ENCODE measurements at places on chromosomes 16 and 17.
A peak's percentile ranks its signal among the peaks of the same experiment; 100 is the strongest.

DNA sequence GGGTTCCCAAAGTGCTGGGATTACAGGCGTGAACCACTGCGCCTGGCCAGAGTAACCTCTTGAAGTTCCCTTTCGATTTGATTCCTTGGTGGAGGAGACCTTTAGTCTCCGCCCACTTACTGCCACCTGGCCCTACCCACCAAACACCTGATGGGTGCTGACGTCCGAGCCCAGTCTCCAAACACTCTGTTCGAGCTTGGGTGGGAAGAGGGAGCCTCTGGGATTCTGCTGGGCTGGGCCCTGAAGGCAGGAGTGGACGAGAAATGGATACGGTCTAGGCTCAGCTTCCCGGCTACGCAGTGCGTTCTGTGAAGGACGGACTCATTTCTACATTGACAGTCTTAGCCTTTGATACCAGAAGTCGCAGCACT, 870 bp upstream of the ITGA3 start:
- no peak for DNase-seq

DNA sequence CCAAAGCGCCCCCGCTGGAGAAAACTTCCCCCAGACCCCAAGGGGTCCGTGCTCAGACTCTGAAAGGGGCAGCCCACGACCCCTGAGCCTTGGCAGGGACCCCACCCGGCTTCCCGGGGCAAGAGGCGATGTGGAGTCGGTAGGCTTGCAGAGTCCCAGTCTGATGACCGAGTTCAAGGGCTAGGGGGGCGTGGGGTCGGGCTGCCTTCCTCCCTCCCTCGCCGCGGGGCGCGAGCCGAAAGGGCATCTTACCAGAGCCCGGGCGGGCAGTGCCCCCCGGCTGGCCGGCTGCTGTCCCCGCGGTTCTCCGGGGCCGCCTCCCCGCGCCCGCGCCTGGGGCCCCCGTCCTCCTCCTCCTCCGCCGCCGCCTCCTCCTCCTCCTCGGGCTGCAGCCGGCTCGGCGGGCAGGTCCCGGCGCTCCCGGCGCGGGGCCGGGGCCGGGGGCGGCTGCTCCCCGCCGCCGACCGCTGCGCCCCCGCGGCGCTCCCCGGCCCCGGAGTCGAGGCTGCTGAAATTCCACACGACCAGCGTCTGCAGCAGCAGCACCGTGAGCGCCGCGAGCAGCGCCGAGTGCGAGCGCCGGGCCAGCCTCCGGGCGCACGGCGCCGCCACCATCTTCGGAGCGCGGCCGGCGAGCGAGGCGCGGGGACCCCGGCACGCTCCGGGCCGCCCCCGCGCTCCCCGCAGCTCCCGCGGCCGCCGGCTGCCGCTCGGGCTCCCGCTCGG, 415 bp downstream of the XYLT1 start:
- no peak for DNase-seq

- no peak for DNase-seq
These were observed 400 bp downstream of the HCFC1R1 start for GRCh38 chr16:3023415-3023668.

DNA sequence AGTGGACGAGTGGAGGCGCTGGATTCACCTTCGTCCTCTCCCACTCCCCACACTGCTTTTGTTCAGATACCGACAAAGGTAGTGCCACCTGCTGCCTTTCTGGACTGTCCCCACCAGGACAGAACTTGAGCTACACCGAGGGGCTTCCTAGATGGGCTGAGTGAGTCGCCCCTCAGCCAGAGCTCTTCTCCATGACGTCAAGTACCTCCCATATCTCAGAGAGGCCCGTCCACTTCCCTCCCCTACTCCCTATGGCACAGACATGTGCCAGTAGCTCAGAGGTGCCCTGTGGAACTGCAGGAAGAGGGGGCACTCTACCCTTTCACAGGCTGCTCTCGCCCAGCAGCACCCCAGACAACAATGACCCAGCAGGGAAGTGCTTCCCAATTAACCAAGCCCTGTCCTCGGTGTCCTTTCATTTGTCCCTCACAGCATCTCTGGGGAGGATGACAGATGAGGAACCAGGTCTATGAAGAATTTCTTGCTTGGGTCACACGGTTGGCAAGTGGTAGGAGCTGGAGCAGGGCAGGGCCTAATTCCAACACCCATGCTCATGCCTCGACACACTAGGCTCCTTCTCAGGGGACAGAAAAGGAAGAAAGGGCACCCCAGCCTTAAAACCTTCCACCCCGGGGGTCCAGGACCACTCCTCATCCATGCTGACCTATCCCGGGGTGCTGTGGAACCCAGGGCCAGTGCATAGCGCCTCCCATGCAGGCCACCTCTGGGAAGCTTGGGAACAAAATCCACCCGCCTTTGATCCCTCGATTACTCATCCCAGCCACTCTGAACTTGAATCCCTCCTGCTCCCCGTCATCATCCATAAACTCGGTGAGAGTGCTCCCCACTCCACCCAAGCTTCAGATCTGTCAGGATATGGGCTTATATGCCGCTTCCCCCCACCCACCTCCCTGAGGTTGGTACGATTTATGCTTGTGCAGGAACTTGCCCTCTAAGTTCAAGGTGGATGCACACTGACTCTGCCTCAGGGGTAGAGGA, 51.7 kb downstream of the WNT3 start:
- no peak for DNase-seq

- DNase-seq = no peak
These were observed 7.1 kb downstream of the TLCD2 start for GRCh38 chr17:1703063-1703462.

DNA sequence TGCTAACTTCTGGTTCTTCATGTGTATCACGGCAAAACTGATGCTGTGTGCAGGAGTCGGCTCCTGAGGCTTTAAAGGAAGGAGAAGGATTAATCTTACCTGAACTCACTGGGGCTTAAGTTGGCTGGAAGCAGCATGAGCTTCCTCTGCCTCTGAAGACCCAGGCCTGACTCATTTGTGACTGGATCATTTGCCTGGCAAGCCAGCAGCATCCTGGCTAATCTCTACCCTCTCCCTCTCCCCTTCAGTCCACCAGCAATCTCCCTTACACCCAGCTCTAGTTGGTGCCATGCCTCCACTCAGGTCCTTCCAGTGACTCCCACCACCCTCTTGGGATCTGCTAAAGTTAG, 150.3 kb downstream of the IRX3 start:
- DNase-seq = no peak

DNA sequence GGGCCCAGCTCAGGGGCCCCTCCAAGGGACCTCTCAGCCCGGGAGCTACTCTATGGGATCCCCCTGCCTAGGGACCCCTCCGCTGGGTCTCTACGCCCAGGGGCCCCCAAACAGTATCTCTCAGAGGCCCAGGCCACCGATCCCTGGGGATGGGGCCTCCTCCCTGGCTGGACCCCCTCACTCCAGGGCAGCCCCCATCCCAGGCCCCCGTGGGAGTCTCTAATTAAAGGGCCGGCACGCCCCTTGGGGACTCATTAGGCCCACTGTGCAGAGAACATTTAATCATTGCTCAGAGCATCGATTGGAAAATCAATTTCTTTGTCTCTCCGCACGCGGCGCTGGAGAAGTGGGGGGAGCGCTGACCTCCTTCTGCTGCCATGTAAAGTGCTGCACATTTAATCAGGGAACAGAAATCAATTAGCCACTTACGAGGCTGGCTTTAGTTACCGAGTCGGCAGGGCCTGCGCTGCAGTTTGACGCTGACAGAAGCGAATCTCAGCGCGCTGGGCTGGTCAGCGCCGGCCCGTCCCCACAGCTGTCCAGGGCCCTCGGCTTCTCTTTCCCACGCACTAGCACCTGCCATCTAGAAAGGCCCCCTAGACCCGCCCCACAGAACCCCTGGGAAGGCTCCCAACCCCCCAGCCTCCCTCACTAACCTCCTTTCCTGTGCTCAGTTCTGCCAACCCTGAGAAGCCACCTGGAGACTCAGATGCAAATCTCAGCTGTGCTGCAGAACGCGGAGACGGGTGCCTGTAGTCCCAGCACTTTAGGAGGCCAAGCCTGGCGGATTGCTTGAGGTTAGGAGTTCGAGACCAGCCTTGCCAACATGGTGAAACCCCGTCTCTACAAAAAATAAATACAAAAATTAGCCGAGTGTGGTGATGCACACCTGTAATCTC, 20.2 kb upstream of the C1QL1 start:
- DNase-seq = no peak

- DNase-seq = no peak
These were observed 49.2 kb downstream of the PDPK1 start for GRCh38 chr16:2586901-2587480.

DNA sequence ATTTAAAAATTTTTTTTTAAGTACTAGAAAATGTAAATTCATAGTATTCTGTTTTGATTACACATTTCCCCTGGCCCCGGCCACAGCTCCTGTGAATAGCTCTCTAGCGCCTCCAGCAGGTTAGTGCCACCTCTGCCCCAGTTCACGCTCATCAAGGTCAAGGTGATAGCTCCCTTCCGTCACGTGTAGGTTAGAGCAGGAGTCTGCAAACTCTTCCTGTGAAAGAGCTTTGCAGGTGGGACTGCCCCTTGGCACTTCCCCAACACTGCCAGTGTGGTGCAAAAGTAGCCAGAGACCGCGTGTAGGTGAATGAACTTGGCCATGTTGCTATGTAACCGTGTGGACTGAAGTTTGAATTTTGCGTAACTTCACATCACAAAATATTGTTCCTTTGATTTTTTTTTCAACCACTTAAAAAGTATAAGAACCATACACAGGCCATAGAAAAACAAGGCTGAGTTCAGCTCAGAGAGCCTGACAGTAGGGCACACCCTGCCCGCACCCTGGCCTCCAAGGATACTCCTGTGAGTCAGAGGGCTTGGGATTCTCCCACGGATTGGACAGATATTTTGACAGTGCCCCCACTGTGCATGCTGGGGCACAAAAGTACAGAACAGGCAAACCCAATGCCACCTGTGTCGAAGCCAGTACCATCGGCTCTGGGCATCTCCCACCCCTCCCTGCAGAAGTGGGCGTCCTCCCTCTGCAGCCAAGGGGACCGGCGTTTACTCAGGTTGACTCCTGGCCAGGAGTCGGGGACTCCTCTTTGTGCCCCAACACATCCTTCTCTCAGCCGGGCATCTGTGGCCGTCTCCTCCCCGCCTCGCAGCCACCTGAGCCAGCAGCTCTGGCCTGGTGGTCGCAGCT, 92.0 kb upstream of the CHMP6 start:
- peak; percentile 82 for DNase-seq

DNA sequence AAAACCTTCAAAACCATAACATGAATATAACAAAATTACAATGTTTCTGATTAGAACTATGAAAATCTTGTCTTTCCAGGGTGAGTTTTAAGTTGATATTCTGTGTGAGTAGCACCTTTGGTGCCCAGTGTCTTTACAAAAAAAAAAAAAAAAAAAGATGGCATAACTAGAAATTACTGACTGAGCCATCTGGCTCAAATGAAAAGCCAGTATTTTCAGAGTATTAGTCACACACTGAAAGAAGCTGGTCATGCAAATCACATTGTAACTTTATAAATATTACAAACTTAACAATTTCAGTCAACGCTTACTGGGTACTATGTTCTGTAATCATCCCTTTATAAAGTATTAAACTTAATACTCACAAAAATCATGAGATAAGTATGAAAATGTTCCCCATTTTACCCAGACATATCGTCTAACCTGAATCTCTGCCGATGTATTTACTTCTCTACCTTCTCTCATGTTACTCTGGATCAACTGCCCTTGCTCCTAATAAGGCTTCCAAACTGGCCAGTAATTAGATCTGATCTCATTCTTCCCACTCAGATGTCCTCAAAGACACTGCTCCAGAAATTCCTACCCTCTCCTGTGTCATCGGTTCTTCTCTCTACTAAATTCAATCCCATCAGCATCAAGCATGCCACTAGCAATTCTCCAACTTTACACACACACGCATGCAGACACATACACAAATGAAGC, 25.4 kb downstream of the UBE2G1 start:
- no peak for DNase-seq

DNA sequence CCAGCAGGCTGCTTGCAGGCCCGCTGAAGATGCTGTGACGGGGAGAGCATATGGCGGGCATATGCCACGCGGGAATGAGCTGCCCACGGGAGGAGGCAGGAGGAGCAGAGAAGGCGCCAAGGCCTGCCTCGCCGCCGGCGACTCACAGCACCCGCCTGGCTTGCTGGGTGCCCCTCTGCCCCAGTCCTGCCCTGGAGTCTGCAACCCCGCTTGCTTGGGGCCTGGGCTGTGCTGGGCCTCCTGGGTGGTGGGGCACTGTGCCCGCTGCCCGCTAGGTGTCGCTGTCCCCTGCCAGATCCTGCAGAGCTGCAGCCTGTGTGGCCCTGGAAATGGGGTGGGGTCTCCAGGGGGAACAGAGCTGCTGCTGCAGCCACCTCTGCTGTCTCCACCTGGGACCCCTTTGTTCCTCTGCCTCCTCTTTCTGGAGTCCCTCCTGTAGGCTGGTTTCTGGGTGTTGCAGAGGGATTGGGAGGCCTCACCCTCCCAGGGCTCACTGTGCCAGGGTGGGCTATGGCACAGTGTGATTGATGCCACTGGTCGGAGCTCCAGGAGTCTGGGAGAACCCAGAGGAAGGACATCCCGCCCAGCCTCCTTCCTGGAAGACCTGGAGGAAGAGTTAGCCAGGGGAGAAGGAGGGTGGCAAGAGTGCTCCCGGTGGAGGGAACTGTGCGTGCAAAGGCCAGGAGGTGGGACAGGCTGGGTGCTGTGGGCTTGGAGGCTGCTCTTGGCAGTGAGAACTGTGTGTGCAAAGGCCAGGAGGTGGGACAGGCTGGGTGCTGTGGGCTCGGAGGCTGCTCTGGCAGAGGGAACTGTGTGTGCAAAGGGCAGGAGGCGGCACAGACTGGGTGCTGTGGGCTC, 141.0 kb upstream of the CIBAR2 start:
- peak; percentile 37 for DNase-seq

- DNase-seq = no peak
These were observed 33.3 kb upstream of the METTL9 start for GRCh38 chr16:21565861-21566669.

DNA sequence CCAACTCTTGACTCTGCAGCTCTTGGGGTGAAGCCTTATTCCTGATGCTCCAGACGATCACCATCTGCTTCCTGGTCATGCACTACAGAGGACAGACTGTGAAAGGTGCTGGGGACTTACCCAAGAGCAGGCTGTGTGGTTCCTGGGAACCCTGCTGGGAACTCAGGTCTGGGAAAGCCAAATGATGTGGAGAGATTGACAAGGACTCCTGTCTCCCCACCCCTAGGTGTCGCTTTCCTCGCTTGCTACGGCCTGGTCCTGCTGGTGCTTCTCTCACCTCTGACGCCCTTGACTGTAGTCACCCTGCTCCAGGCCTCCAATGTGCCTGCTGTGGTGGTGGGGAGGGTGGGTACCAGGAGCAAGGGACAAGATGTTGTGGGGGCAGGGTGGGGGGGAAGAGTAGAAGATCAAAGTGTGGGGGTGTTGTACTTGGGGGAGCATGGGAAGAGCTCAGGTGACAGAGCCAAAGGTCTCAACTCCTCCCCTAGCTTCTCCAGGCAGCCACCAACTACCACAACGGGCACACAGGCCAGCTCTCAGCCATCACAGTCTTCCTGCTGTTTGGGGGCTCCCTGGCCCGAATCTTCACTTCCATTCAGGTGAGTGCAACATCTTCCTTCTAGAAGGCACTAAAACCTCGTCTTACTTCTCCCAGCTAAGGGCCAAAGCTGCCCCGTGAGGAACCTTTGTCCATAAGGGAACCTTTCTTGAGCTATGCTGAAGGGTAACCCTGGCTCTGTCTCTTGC, 3.0 kb downstream of the SOX15 start:
- peak; percentile 57 for DNase-seq

- DNase-seq = no peak
These were observed 3.3 kb downstream of the HNF1B start for GRCh38 chr17:37741341-37742115.

Measured in Kasumi-1 (cell line).